ENCODE measurements at places on chromosomes 7 and 10.

- no peaks in the 10 kb centered on the region for H3K27me3 ChIP-seq
- no peaks in the 10 kb centered on the region for H3K36me3 ChIP-seq
- DNase-seq = no peak
- no peak overlapping the region for H3K4me3 ChIP-seq
These were observed 442.5 kb downstream of the GLRX3 start for GRCh38 chr10:130578532-130579289.

GRCh38 chr7:70316745-70317144, 718.5 kb downstream of the AUTS2 start:
- no peak overlapping the region for H3K27ac ChIP-seq
- H3K27me3 ChIP-seq = no peaks in the 10 kb centered on the region
- H3K4me1 ChIP-seq = peaks cover 4% of the 10 kb centered on the region
- H3K36me3 ChIP-seq = no peaks in the 10 kb centered on the region

DNA sequence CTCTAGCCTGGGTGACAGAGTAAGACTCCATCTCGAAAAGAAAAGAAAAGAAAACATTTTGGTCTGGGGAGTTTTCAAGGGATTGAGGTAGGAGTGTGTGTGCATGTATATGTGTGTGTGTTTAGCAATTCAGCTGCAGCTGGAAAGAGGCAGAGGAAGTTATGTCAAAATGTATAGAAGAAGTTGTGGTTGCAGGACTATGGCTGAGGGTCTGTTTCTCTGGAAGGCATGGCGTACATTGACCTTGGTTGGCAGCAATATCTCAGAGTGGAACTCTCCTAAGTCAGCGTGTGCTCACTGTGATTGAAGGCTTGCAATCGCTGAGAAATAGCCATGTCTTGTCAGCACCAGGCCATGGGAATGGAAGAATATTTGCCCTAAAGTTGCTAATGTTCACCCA, 28.6 kb upstream of the RHBDD2 start:
- H3K4me3 ChIP-seq = no peak overlapping the region
- H3K4me1 ChIP-seq = no peaks in the 10 kb centered on the region
- DNase-seq = no peak

DNA sequence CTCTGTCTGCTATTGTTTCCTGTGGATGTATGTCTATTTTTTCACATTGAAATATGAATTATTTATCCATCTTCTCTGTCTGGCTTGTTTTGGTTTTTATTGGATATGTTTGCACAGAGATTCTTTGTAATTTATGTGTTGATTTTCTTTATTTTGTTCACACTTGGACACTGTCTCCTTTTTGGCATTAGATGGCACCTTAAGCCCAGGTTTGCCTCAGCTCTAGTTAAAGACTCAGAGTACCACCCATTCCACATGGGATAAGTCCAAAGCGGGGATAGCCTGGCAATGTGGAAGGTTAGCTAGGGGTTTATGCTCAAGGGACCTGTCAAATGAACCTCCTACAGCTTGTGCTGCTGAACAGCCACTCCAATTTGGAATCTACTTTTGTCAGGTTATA, 14.1 kb downstream of the FEZF1 start:
- no peaks in the 10 kb centered on the region for H3K36me3 ChIP-seq
- no peak overlapping the region for H3K27ac ChIP-seq
- no peak for DNase-seq
- peaks cover 1% of the 10 kb centered on the region for H3K4me1 ChIP-seq
- H3K4me3 ChIP-seq = no peak overlapping the region

- no peaks in the 10 kb centered on the region for H3K36me3 ChIP-seq
- H3K4me3 ChIP-seq = no peak overlapping the region
- H3K27me3 ChIP-seq = no peaks in the 10 kb centered on the region
- no peak for DNase-seq
- H3K4me1 ChIP-seq = no peaks in the 10 kb centered on the region
- H3K27ac ChIP-seq = no peak overlapping the region
These were observed 47.2 kb downstream of the APBB1IP start for GRCh38 chr10:26485150-26485941.

GRCh38 chr10:89867964-89868363, 166.6 kb downstream of the KIF20B start:
- no peaks in the 10 kb centered on the region for H3K27me3 ChIP-seq
- no peaks in the 10 kb centered on the region for H3K4me1 ChIP-seq
- no peak for DNase-seq
- H3K36me3 ChIP-seq = no peaks in the 10 kb centered on the region
- H3K27ac ChIP-seq = no peak overlapping the region

- H3K4me3 ChIP-seq = no peak overlapping the region
- H3K27ac ChIP-seq = no peak overlapping the region
- H3K36me3 ChIP-seq = no peaks in the 10 kb centered on the region
- DNase-seq = no peak
These were observed 142.6 kb downstream of the TWIST1 start for GRCh38 chr7:18974803-18975202.

Measured in H1 (cell line).